ENCODE measurements at places on chromosomes 4 and X. TPM values are rescaled to one million over a fixed set of nuclear protein-coding genes. Genes with fewer than 3 reads are reported as not detected.

Gene POLN
- 5.3 TPM for total RNA-seq

Gene MAGEB1
- total RNA-seq, result not detected

Gene GABRQ
- total RNA-seq, result 2.3 TPM

Gene SULT1B1
- total RNA-seq, result 0.59 TPM

Gene PAGE2B
- not detected for total RNA-seq

Gene POF1B
- not detected for total RNA-seq

Gene CXorf38
- total RNA-seq, result 11.7 TPM

Measured in smooth muscle cell of the umbilical artery (primary cell).